ENCODE measurements at places on chromosomes 6 and 20.

DNA sequence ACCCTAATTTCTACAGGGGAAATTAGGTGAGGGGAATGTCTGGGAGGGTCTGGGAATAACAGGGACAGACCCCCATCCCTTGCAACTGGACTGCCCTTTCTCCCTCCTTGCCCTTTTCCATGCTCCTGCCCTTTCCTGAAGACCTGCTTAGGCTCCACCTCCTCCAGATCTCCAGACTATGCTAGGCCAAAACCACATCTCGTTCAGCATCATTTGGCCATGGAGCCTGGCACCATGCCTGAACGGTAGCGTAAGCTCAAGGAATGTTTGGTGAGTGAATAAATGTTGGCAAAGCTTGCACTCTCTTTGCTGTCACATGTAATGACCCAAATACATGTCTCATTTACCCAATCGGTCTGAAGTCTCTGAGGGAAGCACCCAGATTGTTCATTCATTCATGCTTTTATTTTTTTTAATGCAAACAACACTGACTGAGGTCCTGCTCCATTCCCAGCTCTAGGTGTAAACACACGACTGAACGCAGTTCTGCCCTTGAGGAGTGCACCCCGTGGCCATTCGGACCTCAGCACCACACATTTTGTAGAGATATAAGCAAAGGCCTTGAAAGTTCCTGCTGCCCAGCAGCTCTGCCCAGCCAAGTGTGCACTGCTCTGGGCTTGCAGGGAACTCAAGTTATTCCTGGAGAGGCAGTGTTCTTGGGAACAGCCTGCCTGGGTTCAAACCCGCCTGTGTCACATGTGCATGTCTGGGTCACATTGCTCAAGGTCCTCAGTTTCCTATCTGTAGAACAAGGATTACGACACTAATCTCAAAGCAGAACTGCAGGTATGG is 1.1 kb upstream of the GRM4 start:
- no peak for DNase-seq

- no peak for DNase-seq
These were observed 464.4 kb upstream of the CHD6 start for GRCh38 chr20:42082611-42083010.

DNA sequence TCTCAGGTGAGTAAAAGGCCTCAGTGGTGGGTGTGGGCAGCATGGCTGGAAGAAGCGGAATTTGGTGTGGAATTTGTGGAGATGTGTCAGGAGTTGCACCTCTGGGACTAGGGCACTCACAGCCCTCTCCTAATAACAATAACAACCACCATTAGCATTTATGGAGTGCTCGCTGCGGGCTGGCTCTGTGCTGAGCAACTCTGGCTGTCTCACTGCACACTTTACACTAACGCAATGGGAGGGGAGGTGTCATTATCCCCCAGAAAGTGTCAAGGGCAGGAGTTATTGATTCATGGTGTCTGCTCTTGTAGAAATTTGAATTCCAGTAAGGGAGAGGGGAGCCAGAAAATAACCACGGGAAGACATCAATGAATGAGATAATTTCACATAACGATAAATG is 22.7 kb upstream of the SCRT2 start:
- no peak for DNase-seq

DNA sequence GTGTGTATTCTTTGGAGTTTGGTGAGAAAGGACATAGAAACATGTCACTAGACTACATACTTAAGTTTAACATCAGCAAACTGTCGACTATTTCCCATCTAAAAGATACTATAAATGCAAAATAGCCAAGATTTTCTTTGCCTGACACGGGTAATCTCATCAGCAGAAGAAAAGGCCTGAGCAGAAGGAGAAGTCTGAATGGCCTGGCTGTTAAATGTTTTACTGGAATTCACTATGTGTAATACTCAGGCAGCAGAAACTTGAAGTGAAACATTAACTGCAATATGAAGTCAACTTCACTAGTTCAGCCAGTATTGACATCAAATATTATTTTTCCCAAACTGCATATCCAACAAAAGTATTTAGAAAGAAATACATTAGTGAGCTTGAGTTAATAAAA is 6.4 kb upstream of the DSE start:
- no peak for DNase-seq

- DNase-seq, result no peak
These were observed 179.5 kb upstream of the SYNDIG1 start for GRCh38 chr20:24289737-24290481.

DNA sequence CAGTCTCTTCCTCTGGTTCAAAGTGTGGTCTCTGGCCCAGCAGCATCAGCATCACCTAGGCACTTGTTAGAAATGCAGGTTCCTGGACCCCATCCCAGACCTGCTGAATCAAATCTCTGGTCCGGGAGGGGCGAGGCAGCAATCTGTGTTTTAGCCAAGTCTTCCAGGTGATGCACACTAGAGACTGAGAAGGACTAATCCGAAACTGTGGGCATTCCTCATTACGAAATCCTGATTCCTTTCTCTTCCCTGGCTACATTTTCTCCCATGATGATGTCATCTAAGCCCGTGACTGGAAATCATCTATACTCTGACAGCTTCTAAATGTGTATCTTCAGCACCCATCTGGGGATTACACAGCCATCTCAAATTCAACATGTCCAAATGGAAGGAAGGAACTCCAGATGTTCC is 39.7 kb upstream of the PRND start:
- DNase-seq, result no peak

GRCh38 chr6:83309344-83309743 is 116.2 kb downstream of the RWDD2A start:
- DNase-seq, result no peak

DNA sequence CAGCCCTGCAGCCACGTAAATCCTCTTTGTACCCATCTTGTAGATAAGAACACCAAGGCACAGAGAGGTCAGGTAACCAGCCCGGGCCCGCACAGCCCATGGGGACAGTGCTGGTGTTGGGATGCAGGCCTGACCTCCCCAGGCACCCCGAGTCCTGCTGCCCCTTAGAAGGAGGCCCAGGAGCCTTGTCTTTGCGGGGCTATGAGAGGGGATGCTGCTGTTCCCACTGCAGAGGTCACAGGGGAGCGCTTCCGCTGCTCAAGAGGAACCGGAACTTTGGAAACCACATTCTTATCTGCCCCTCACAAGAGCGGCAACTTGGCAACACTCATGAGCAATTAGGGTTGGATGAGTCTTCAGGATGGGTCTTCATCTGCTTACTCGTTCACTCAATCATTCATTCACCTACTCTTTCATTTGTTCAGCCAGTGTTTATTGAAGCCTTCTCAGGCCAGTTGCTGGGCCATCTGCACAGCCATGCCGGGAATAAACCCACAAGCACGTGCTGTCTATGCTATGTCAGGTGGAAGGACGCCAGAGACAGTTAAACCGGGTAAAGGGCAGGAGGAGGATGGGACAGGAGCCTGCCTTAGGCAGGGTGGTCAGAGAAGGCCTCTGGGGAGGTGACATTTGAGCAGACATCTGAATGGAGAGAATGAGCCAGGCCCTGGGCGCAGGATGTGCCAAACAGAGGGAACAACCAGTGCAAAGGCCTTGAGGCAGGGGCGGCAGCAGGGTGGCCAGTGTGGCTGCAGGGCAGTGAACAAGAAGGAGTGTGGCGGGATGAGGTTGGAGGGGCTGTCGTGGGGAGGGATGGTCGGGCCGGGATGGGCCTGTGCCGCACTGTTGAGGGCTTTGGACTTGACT is 60.8 kb downstream of the RBM38 start:
- no peak for DNase-seq

DNA sequence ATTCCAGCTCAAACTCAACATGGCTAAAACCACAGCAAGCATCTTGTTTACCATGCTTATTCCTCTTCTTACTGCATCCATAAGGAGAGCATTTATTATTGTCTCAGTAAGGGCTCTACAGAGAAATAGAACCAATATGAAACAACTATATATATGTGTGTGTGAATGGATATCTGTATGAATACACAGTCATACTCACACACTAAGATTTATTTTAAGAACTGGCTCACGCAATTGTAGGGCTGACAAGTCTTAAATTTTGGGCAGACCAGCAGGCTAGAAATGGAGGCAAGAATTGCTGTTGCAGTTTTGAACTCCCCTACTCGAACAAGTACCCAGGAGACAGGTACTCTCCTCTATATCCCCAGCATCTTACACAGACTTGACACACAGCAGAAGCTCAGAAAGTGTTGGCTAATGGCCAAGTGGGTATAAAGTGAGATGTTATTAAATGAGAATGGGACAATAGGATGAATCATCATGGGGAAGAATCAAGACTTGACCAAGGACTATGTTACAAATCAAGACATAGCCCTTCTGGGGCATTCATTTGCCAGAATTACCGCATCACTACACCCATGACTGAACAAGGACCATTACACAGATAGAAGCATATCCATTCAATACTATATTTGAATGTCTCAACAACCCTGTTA is 13.0 kb downstream of the ZHX3 start:
- no peak for DNase-seq

DNA sequence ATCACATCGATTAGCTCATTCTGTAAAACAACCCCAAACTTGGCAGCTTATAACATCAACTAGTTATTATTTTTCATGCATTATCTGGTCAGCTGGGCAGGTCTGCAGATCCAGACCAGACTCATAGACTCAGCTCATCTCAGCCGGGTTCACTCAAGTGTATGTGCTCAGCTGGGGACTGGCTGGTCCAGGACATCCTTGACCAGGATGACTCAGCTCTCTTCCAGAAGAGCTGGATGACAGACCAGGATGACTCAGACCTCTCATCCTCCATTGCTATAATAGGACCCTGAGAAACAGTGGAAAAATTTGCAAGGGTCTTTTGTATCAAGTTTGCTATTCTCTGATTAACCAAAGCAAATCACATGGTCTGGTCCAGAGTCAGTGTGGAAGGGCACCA is 312.5 kb upstream of the PLCB4 start:
- DNase-seq, result no peak

DNA sequence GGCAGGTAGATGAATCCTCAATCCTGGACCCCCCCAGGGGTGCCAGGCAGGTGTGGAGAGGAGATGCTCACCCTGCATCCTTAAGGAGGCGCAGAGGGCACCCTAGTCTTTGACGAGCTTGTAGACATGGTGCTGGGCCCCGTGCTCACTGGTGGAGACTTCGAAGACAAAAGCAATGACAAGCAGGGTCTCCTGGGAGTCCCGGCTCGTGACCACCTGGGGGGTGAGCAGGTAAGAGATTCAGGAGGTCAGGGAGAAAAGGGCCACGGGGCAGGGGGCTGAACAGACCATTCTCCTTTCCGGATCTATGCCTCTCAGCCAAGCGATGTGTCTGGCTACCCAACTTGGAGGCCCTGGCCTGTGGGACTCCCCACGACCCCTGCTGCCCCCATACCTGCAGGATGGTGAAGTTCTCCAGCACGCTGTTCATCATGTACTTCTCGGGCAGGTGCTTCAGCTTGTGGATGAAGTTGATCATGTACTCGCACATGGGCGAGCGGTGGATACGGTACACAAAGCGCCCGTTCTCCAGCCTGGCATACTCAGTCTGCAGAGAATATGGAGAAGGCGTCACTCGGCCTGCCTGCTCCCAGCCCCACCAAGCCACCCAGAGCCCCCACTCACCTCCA is 6.9 kb downstream of the RPL10A start:
- DNase-seq, result no peak

GRCh38 chr6:158057213-158057987 is 75.7 kb downstream of the SYNJ2 start:
- DNase-seq, result no peak

DNA sequence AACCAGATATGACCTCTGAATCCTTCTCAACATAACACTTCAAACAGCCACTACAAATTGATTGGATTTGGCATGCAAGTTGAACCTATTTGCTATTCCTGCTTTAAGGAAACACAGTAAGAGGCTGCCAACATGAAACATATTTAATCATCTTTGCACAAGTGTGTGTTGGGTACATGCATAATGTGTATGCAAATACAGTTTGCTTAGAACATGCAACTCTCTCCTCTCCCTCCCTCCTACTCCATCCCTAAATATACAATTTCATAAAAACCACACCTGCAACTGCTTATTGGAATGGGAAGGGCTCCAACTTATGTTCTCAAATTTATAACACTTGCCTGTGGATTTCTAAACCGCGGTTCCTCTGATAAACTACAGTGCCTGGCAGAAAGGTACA is 71.5 kb downstream of the CD83 start:
- no peak for DNase-seq

GRCh38 chr6:917296-917695 is 224.4 kb upstream of the EXOC2 start:
- no peak for DNase-seq

- DNase-seq, result no peak
These were observed 20.5 kb upstream of the PYGB start for GRCh38 chr20:25227317-25227831.

- no peak for DNase-seq
These were observed 28.0 kb downstream of the OPN5 start for GRCh38 chr6:47809873-47810272.

DNA sequence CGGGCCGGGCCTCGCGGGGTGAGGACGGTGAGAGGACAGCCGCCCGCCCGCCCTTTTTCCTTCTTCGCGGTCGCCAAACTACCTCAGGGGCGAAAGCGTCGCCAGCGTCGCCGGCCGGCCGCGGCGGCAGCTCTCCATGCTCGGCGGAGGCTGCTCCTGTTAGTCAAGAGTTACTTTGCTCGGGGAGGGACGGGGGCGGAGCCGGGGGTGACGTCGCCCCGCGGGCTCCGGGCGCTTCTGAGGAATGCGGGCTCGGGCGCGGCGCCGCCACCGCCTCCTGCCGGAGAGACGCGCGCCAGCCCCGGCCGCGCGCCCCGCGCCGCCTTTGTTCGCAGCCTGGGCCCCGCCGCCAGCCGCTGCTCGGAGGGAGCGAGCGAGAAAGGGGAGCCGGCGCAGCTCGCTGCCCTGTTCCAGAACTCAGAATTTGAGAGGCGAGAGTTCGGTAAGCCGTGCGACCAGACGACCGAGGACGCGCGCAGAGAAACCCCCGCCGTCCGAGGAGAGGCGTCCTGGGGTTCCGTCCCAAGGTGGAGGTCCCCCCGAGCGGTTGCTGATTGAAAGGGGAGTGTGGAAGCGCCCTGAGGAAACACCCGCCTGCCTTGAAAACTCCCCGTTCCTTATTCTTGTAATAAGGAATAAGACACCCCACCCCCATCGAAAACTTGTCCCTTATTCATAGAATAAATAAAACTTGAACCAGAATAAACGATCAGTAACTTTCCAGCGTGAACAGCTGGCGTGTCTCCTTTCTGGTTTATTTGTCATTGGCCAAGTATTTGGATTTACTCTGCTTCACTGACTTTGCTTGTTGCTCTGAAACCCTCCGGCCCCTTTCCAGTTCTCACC is at the start of gene PTPRK:
PTPRK (minus strand) TSS at position 164 of the 846 bp plus-strand sequence. CDS start 241 bp downstream, outside the sequence.
- DNase-seq, result peak; percentile 96

- no peak for DNase-seq
These were observed 4.6 kb upstream of the CLDN20 start for GRCh38 chr6:155259204-155259603.

GRCh38 chr6:39819676-39820075 is 27.5 kb downstream of the DAAM2 start:
- no peak for DNase-seq

DNA sequence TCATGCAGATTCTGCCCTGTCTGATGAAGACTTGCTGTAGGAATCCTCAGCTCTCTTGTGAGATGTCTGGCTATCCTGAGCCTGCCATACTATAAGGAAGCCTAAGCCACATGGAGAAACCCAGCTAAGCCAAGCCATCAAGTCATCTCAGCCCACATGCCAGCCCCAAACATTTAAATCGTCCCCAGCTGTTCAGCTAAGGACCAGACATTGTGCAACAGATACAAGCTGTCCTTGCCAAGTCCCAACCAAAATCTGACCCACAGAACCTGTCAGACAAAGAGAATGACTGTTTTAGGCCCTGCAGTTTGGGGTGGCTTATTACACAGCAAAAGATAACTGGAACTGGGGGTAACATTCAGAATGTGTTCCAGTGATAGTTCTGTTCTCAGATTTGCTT is 36.8 kb upstream of the FOXC1 start:
- DNase-seq, result no peak

Data from putamen (tissue), 1 donor.